ENCODE measurements at places on chromosomes 11 and 22.
A peak's percentile ranks its signal among the peaks of the same experiment; 100 is the strongest.

GRCh38 chr11:132099692-132100091 is 729.3 kb downstream of the NTM start:
- DNase-seq: no peak

DNA sequence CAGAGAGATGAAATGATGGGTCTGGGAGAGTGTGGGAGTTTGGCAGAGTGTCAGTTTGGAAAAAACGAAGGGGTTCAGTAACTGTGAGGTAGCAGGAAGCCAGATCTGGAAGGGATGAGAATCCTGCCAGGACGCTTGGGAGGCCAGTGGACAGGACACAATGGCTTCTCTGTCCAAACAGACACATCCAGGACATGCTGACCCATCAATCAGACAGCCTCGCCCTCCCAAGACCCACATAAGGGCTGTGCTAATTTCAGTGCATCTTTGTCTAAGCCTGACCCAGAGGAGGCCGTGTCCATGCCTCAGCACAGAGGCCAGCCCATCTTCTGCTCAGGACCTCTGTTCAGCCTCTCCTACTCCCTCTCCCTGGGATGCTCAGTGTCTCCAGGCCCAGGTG is 576.5 kb upstream of the B3GAT1 start:
- no peak for DNase-seq

GRCh38 chr11:102800767-102801166 is 2.8 kb upstream of the MMP1 start:
- no peak for DNase-seq

GRCh38 chr11:63534895-63535461 is 1.6 kb upstream of the PLAAT4 start:
- no peak for DNase-seq

GRCh38 chr11:100876815-100877520 is 189.9 kb downstream of the ARHGAP42 start:
- peak; percentile 96 for DNase-seq

DNA sequence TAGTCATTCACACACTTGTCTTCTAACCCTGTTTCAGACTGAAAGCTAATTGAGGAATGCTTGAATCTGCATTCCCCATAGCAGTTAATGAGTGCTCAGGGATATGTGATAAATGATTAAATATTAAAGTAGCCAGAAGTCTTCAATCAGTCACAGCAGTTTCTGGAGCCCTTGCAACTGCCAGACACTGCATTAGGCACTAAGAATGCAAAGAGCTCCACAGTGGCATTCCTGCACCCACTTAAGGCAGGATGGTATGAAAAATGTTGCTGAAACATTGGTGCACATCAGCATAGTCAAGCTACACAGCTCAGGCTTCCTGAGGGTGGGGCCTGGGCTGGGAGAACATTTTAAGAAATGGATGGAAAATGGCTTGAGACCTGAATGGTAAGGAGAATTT is 6.5 kb downstream of the DTX4 start:
- no peak for DNase-seq

GRCh38 chr11:66720223-66720898 is 8.7 kb downstream of the SPTBN2 start:
- peak; percentile 96 for DNase-seq

DNA sequence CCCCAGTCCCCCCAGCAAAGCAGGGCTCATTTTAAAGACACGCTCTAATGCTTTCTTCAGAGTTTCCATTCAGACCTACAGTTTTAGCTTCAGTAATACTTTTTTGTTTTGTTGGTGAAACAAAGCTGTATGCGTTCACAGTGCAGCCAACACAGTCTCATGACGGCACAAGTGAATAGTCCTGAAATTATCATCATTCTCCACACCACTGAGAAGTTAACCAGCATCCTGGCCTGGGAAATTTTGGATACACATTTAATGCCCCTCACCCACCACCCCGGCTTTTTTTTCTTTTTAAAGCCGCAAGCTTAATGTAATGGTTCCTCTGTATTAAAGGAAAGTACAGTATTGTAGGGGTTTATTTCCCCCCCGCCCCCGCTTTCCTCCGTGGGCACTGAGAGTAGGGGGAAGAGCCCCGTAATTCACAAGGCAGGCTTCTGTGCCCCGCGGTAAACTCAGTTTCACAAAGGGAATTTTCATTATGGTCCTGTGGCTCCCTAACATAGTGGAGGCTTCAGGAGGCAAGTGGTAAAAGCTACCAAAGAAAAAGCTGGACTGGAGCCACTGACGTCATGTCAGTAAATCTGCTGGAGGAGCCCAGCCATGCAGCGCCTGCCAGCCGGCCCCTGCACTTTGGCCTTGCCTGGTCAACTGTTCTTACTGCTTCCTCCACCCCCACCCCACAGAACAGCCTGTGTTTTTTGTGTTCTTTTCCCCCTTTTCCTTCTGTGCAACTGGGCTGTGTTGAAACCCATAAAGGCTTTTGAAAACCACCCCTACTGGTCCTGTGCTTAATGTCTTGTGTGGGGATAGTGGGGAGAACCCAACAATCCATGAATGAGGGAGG is 18.2 kb downstream of the TEAD1 start:
- DNase-seq: peak; percentile 89

- no peak for DNase-seq
Measured at GRCh38 chr11:26109658-26110368, 222.1 kb upstream of the ANO3 start.

DNA sequence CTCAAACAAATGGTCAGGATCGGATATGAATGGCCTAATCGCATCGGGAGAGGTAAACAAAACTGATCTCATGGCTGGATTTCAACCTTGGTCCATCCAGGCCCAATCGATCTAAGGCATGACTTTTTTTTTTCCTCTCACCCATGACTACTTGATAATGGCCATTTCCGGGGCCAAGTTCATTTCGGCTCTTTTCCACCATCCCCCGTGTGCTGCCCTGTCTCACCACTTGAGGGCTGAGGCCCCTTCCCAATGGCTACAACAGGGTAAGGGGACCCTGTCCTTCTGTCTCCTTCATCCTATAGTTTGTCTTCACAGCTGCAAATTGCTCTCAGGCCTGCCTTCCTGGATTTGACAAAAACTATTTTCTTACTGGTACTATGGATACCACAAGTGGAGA is 26.7 kb downstream of the GRAP2 start:
- DNase-seq: no peak

- no peak for DNase-seq
Measured at GRCh38 chr11:130202818-130203689, 43.5 kb downstream of the ST14 start.

DNA sequence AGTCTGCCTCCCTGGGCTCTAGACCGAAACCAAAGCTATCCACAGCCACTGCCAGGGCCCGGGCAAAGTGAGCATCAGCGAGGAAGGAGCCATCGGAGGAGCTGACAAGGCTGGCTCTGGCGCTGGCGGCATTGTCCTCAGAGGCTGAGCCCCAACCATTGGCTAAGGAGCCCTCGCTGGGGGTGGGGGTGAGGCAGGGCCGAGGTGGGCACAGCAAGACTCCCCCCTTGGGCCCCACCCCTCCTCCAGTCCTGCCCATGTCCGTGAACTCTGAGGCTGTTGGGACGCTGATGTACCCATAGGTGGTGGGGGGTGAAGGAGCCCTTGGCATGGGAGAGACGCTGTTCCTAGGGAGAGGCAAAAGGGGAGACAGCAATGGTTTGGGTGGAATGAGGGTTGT is 11.2 kb downstream of the ROBO4 start:
- no peak for DNase-seq

DNA sequence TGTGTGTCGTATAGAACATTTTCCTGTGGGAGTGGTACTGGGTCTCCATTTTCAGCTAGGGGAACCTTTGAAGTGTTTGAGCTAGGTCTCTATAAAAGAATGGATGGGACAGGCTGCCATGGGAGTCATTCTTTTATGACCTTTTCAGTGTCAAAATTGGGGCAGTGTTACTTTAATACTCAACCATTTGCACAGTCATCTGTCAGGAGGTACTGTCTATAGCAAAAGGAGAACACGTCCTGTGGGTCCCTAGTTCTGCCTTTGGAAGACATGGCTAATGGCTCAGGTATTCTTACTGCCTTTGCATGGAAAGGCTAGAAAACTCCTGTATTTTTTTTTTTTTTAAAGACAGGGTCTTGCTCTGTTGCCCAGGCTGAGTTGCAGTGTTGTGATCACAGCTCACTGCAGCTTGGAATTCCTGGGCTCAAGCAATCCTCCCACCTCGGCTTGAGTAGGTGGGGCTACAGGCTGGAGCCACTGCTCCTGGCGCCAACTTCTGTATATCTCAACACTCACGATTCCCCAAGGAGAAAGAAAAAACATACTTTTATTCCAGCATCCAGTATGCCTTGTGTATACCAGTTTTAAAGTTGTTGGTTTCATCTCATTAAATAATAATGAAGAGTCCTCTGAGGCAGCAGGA is 2.1 kb upstream of the ATF4 start:
- no peak for DNase-seq

- no peak for DNase-seq
Measured at GRCh38 chr22:46513908-46514550, 23.4 kb downstream of the CELSR1 start.

GRCh38 chr11:2890466-2891294 is 5.1 kb upstream of the CDKN1C start:
- DNase-seq: no peak

GRCh38 chr11:23211221-23211620 is 350.9 kb upstream of the CCDC179 start:
- no peak for DNase-seq

- no peak for DNase-seq
Measured at GRCh38 chr22:37462983-37463382, 23.2 kb downstream of the MFNG start.

DNA sequence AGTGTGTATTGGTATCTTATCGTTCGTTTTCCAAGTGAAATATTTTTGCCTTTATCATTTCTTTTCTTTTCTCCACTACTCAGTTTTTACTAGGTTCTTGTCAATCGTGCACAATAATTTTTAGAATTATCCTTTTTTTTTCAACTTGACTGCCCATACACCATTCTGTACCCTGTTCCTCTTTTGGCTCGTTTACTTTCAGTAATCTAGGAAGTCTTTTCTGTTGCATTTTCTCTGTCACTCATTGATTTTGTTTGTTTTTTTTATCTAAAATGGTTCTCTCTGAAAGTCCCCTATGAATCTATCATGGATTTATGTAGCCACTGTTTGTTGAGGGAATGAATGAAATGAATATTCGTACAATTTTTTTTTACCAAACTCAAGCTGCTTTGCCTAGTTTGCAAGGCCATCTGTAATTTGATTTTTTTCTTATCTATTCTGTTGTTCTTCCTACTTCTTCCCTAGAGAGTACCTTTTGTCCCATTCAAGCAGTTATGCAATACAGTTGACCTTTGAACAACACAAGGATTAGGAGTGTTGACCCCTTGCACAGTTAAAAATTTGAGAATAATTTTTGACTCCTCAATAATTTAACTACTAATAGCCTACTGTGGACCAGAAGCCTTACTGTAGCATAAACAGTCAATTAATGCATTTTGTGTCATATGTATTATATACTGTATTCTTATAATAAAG is 166.3 kb downstream of the TMEM135 start:
- no peak for DNase-seq

- no peak for DNase-seq
Measured at GRCh38 chr22:45475063-45475747, 27.5 kb upstream of the FBLN1 start.

DNA sequence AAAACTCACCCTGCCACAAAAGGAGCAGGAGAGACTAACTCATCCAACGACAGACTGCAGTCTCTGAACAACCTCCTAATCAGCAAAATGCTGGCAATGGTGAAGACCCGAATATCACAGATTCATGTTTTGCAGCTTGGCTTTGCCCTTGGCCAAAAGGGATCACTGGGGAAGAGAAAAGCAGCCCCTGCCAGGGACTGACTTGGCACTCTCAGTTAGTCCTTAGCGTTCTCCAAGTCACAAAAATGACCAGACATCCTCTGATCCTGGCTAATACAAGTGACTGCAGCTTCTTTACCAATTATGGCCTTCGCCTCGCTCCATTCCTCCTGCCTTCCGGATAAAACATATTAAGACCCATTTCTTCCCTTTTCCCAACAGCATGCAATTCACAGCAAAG is 22.4 kb upstream of the CHST1 start:
- no peak for DNase-seq

- no peak for DNase-seq
Measured at GRCh38 chr11:71199226-71199820, 53.1 kb downstream of the SHANK2 start.

DNA sequence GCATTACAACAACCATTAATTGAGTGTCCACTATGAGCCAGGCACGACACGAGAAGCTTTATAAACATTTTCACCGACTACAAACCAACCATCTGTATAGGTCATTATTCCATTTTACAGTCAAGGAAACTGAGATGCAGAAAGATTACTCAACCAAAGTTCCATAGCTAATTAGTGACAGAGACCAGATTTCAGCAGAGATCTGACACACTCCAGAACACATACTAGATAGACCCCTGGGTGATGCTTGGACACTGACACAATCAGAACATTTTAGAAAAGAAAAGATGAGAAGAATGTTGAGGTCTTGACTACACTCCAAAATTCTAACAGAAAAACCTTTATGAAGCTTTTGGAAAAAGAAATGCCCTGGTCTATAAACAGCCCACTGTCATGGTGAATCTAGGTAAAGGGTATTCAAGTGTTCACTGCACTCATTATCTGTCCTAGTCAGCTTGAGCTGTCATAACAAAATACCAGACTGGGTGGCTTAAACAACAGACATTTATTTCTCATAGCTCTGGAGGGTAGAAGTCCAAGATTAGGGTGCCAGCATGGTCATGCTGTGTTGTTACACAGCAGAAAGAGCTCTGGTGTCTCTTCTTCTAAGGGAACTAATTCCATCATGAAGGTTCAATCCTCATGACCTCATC is 89.0 kb downstream of the RELT start:
- DNase-seq: no peak

- DNase-seq: peak; percentile 27
Measured at GRCh38 chr11:65851083-65851579, 6.8 kb downstream of the CFL1 start.

DNA sequence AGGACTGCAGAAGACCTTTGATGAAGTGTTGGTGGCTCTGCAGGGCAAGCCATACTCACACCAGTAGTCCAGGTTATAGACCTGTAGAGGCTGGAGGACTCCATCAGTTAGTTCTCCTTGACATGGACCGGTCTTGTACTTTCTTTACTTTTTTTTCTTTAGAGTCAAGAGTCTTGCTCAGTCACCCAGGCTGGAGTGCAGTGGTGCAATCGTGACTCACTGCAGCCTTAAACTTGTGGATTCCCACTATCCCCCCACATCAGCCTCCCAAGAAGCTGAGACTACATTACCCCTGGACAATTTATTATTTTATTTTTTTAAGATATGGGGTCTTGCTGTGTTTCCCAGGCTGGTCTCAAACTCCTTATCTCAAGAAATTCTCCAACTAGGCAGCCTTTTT is 49.6 kb upstream of the E2F8 start:
- DNase-seq: no peak

GRCh38 chr11:95322539-95322938 is 91.5 kb upstream of the SESN3 start:
- no peak for DNase-seq
